ENCODE measurements at places on chromosomes 3 and 15.

DNA sequence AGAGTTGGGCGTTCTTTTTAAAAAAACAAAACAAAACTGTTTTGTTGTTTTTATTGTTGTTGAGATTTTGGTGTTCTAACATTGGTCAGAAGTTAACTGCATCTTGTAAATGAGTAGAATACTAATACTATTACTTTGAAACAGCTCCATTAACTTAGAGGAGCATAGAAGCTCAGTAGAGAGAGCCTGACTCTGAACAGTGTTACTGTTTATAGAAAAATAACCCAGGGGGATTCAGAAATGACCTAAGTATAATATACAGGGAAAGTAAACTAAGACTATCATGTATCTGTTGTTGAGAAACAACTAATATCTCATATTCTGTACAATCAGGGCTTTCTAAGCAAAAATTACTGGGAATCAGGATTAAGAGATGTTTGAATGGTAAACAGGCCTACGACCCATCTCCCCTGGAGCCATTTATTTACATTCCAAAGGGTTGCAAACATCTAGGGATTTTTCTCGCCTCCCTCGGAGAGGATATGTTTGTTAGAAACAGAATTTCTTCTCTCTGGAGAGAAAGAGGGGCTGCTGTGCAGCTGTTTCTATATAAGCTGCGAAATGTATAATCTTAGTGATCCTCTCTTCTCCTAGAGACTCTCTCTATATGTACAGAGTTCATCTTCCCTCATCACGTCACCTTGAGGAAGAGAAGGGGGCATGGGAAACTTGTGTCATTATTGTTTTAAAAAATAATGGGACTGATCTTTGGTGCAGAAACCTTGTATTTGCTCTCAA is 827.5 kb upstream of the DPPA4 start:
- DNase-seq, result no peak

- no peak for DNase-seq
Observed at GRCh38 chr3:69426967-69427304, 41.0 kb upstream of the FRMD4B start.

GRCh38 chr15:90367576-90367975 is 15.5 kb downstream of the ZNF774 start:
- no peak for DNase-seq

DNA sequence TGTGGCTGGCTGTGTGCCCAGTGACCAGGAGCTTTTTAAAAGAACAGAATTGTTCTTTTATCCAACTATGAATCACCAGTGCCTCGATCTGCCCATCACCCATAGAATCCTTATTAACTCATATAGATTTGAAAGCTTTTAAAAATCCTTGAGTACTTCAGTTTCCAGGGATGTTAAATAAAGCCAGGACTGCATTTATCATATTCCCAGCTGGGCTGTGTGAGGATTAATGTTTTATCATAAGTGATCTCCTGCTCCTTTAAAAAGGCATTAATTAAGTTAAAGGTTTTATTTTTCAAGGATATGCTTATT is 234.0 kb downstream of the MYRIP start:
- no peak for DNase-seq

- no peak for DNase-seq
Observed at GRCh38 chr15:94000606-94001005, 230.8 kb upstream of the MCTP2 start.

DNA sequence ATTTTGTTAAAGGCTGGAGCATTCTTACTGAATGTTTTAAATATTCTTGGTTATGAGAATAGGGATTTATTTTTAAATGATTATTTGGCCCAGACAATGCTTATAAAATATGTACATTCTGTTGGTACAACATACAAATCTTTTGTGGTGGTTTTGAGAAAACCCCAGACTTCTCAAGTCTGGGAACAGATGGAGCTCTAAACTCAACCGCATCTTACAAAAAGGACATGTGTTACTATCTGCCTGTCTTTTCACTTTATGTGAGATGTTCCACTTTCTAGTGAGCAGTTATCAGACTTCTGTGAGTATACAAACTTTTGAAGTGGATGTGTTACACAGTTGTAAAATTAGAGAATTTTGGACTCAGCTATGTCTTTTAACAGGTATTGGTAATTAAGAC is 135.5 kb upstream of the RBMS3 start:
- no peak for DNase-seq

DNA sequence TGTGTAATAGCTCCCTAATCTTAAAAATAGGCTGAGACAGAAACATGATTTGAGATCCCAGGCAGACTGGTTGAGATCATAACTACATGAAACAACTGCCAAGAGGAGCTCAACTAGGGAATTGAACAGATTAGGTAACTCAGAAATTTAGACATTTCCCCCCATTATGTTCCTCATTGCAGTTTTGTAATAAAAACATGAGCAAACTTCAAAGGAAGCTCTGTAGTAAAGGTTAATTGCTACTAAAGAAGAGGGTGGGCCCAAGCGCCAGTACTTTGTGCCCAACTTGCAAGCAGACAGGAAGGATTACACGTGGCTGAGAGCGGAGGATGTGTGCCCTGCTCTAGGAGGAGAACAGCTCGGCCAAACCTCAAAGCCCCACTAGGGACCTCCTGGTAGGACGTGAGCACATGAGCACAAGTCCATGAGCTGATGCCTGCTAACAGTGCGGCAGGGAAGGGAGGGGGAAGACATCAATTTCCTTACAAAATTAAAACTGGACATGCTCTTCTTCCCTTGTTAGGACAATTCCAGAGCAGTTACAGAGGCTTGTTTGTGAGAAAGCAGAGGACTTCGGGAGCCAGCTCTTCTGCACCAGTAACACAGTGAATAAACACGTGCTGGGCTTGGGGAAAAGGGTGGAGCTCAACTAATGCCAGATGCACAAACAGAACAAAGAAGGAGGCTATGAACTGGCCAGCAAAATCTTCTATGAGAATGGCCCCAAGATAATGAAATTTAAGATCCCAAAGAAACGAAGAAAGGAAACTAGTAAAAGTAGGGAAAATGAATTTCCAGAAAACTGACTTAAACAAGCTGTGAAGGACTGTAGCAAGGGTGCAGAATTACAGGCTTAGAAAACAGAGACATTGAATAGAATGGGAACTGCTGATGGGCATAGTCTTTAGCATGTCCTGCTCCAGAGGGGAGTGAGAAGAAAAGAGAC is 275.5 kb downstream of the MECOM start:
- no peak for DNase-seq

DNA sequence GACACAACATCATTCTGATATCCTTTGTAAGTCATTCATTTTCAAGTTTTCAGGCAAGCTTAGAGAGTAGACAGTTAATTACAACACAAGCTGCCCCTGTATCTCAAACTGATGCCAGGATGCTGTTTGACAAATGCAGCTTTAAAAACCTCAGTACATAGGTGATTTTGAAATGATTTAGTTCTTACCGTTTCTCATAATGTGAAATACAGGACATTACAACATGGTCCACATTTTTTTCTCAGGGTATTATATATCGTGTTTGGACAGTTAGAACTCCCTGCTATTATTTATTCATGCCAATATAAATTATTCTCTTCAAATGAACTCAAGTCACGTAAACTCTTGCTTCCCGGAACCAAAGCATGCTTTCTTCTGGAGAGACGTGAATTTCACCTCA is 1013.9 kb downstream of the EPHA3 start:
- DNase-seq, result no peak

DNA sequence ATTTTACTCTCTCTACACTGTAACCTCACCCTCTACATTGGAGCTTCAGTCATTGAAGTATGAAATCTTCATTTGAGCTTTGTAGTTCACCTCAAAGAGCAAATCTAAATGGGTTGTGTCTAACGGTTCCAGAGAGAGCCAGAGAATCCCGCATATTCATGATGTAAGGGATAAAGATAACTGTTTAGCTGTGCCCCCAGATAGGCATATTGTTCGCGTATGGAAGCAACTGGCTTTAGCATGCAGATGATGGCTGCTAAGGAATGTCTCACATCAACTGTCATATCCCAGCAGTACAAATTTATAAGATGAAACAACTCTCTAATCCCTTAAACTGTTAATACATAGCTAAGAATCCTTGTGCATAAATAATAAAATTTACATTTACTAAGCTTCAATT is 412.7 kb upstream of the ROBO2 start:
- no peak for DNase-seq

DNA sequence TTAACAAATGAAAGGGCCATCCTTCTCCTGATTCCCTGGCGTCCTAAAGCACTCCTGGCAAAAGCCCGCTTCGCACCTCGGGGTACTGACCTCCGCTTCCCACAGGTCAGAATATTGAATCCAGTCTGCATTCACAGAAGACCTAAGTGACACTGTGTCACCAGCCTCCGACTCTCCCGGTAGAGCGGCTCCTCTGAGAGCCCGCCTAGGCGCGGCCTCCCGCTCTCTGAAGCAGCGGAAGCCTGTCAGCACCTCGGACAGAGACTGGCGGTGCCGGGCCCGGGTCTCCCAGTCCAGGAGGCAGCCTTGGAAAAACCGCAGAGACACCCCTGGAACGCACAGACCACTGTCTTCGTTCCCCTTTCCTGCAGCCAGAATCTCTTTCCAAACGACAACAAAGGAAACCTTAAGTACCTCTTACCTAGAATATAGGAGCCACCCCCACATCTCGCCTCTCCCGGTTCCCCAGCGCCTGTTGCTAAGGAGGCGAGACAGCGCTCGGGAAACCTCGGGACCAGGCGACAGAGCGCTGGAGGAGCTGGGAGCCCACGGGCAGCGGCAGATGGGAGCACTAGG is 1.2 kb downstream of the GABRB3 start:
- no peak for DNase-seq

DNA sequence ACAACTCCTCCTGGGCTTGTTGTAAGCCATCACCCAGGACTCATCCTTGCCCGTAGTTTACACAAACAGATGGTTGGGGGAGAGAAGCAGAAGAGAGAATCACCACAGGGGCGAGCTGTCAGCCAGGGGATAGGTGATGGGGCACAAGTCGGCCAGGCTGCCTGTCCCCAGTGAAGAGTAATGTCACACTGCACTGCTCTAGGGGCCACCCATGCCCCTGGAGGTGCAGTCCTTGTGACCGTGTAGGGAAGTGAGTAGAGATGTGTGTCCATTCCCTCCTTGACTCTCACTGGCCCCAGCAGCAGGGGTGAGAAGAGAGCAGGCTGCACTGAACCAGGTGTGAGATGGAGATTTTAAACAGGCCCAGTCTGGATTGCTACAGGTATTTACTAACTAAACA is 17.1 kb upstream of the PRSS50 start:
- no peak for DNase-seq

GRCh38 chr3:70250492-70250891 is 61.9 kb downstream of the MDFIC2 start:
- DNase-seq, result no peak

GRCh38 chr3:31873254-31873820 is 107.7 kb downstream of the OSBPL10 start:
- DNase-seq, result no peak

DNA sequence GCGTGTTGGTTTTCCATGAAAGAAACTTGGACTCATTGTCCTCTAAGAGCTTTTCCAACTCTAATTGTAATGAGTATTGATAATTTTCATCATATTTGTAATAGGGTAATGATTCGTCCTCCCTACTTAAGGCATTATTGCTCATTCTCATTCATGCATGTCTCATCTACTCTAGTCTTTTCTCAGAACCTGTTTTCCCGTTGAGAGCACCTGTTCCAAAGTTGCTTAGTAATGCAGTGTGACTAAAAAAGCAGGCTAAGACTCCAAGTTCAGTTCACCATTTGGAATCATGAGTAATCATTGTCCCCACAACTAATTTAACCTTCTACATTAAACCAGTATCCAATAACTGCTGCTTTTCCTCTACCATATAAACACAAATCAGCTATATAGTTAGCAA is 84.0 kb downstream of the FILIP1L start:
- no peak for DNase-seq

- no peak for DNase-seq
Observed at GRCh38 chr3:13268120-13268519, 152.0 kb downstream of the NUP210 start.

DNA sequence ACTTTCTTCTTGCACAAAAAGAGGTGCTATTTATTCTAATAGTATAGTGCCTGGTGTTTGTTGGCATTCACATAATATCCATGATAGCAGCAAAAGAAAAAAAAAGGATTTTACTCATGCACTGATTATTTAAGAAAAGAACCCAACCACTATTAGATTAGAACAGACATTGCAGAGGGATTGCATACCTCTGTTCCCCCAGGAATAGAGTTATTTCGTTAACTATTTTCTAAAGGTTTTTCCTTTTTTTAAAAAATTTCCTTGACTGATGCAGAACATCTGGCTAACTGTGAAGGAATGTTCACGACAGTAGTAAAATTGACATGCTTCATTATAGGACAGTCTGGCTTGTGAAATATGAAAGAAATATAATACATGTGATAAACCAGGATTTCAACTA is 136.6 kb upstream of the PTX3 start:
- DNase-seq, result no peak

DNA sequence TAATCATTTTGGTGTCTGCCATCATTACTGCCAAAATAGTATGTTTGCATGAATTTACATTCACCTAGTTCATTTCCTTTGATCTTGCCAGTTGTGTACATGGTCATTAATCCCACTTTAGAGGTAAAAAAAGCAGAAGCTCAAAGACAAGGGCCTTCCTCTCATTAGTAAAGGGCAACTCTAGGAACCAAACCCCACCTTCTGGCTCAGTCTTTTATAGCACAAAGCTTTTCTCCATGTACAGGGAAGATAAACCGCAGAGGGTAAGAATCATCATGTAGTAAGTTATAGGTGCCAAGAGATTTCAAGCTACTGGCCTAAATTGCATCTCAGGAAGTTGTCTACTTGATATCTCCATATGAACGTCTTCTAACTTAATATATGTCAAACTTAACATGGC is 19.3 kb upstream of the SPG21 start:
- DNase-seq, result no peak

All from stimulated activated CD8-positive, alpha-beta memory T cell treated with anti-CD3 and anti-CD28 coated beads, Interleukin-7, amount 100 ng/mL, for 24 hours (primary cell).